ENCODE measurements at places on chromosomes 2 and 18. TPM values are rescaled to one million over a fixed set of nuclear protein-coding genes. Genes with fewer than 3 reads are reported as not detected.

CXCR1 gene
- total RNA-seq, result 0.08 TPM

TMEM17 gene
- not detected for total RNA-seq

KLHL14 gene
- total RNA-seq, result not detected

LOXHD1 gene
- total RNA-seq, result not detected

CYP26B1 gene
- 0.05 TPM for total RNA-seq

ZSWIM2 gene
- total RNA-seq, result not detected

TMEM247 gene
- not detected for total RNA-seq

ANKRD36C gene
- 74.0 TPM for total RNA-seq

CYP27C1 gene
- total RNA-seq, result not detected

PTPRM gene
- total RNA-seq, result 21.9 TPM

PSTPIP2 gene
- total RNA-seq, result 5.9 TPM

RESP18 gene
- not detected for total RNA-seq

EPAS1 gene
- 4.2 TPM for total RNA-seq

ITPRIPL1 gene
- 5.1 TPM for total RNA-seq

DSEL gene
- total RNA-seq, result 0.53 TPM

RNF125 gene
- total RNA-seq, result 112 TPM

GPR45 gene
- not detected for total RNA-seq

CXXC1 gene
- 128 TPM for total RNA-seq

DNAH7 gene
- total RNA-seq, result not detected

CTIF gene
- 1.1 TPM for total RNA-seq

VWA3B gene
- total RNA-seq, result not detected

GFPT1 gene
- 17.6 TPM for total RNA-seq

COX7A2L gene
- total RNA-seq, result 57.3 TPM

ST8SIA3 gene
- total RNA-seq, result not detected

FAM228A gene
- 0.22 TPM for total RNA-seq

KLHL41 gene
- total RNA-seq, result not detected

MYL1 gene
- not detected for total RNA-seq

MOCOS gene
- not detected for total RNA-seq

COPS8 gene
- 51.7 TPM for total RNA-seq

SERPINB5 gene
- total RNA-seq, result not detected

HAAO gene
- total RNA-seq, result not detected

CD207 gene
- 0.25 TPM for total RNA-seq

CDKL4 gene
- total RNA-seq, result not detected

ITGAV gene
- 2.9 TPM for total RNA-seq

TRIM43 gene
- not detected for total RNA-seq

CYTIP gene
- total RNA-seq, result 474 TPM

TNS1 gene
- 0.25 TPM for total RNA-seq

LRP2 gene
- total RNA-seq, result 0.03 TPM

SPATA3 gene
- total RNA-seq, result not detected

ALPP gene
- not detected for total RNA-seq

TAF1B gene
- total RNA-seq, result 9.9 TPM

COL4A4 gene
- total RNA-seq, result not detected

SLC40A1 gene
- 7.4 TPM for total RNA-seq

LYPD1 gene
- total RNA-seq, result not detected

GPR35 gene
- total RNA-seq, result 7.1 TPM

FBXO48 gene
- 0.50 TPM for total RNA-seq

CDH19 gene
- not detected for total RNA-seq

SLC25A12 gene
- total RNA-seq, result 9.5 TPM

STK16 gene
- 11.2 TPM for total RNA-seq

TXNDC2 gene
- not detected for total RNA-seq

Measured in CD4-positive, alpha-beta T cell (primary cell).